Stimulated activated CD4-positive, alpha-beta T cell treated with anti-CD3 and anti-CD28 coated beads, TNF-alpha, amount 100 ng/mL, for 1 hour (primary cell): ENCODE measurements at places on chromosomes 1 and 21.

GRCh38 chr1:214958486-214958885, 124.1 kb upstream of the KCNK2 start:
- DNase-seq: no peak

DNA sequence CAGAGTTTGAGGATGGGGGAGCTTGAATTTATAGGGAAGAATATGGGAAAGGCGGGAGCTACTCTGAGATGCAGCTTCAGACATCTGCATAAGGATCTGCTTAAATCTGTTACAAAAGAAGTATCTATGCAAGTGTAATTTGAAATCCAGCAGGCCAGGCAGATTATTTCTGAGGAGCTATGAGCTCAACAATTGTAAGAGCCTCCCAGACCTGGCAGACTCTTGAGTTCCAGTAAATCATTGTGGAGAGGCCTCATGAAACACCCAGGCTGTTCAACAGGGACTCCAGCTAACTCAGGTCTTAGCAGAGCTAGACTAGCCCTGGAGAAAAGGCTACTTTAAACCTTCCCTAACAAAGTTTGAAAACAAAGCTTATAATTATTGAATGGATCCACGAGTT, 647.5 kb upstream of the CHRM3 start:
- no peak for DNase-seq

DNA sequence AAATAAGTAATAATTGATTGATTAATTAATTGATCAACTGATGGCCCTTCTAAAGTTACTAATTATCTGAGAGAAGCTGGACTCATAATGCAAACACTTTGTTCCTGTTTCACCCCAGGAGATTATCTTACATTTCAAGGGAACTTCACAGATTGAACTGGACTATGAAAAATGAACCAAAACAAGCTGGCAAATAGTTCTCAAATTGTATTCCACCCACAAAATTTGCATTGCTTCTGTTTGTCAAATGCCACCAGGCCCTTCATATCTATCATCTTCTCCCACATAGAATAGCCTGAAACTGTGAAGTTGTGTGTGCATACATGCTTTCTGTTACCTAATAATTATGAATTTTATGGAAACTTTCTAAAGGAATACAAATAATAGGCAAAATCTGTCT, 104.0 kb downstream of the ZNF281 start:
- no peak for DNase-seq

DNA sequence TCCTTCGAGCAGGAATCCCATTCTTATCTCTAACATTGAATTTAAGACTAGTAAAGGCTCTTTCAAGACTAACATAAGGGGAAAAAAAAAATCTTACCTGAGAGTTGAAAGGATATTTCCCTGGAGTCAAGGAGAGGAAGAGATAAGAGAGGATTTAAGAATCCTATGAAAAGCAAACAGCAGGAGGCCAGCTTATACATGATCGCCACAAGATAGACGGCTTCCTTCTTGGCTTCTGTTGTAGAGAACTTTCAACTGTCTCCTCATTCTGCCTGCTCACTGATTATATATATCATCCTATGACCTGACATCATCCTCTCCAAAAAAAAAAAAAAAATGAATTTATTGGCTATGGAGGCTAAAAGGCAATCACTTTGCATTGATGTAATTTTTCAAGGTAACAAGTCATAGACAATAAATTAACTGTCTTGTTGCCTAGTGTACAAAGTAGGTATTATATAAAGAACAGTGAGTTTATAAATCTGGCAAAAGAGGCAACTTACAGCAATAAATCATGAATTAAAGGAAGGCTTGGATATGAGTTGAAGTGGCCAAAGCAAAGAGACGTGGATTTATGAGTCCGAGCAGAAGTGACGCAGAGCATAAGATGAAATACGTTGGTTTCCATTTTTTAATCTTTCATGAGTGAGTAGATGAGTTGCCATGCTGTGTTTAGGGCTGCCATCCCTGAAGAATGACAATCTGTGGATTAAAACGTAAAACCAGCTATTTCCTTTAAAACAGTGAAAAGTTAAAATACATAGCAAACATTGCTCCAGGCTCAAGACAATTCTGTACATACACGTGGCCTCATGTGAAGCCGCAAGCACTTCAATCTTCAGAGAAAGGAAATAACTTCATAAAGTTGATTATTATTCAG, at the start of gene UTS2:
TSS of gene UTS2 (minus strand) at position 262 of the 880 bp plus-strand sequence. CDS start at position 200, 62 bp downstream.
- DNase-seq: no peak

DNA sequence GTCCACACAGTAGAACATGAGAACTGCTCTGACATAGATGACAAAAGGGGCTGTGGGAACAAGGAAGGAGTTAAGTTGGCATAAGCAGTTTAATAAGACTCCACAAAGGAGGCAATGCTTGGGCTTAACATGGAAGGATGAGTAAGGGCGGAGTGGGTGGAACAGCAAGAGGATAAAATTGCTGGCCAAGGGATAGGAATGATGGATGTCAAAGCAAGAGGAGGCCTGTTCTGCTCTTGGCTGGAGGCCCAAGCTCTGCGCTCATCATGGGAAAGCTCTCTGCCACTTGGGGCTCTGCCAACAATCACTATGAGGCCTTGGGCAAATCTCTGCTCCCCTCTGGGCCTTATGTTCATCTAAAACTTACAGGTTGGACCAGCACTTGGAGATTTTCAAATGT, 98.3 kb upstream of the CAMK1G start:
- no peak for DNase-seq

- DNase-seq: no peak
Observed at GRCh38 chr1:229860926-229861325, 206.1 kb upstream of the GALNT2 start.

- no peak for DNase-seq
Observed at GRCh38 chr1:152673016-152673415, 2.1 kb upstream of the LCE2C start.

DNA sequence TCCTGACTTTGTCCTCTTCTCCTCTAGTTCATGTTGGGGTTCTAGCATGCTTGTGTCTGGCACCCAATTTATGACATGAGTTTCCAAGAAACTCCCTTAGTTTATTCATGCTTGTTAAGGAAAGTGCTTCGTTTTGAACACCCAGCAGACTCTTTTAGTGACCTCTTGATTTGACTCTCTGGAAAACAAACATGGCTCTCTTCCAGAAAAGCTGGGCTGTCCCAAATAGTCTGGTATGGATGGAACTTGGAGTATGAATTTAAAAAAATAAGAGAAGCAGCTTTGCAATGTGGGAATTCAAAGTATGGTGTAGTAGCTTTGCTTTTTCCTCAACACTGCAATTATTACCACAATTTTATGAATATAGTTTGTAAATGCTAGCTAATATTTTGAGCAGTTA, 143.4 kb upstream of the C8B start:
- DNase-seq: no peak

DNA sequence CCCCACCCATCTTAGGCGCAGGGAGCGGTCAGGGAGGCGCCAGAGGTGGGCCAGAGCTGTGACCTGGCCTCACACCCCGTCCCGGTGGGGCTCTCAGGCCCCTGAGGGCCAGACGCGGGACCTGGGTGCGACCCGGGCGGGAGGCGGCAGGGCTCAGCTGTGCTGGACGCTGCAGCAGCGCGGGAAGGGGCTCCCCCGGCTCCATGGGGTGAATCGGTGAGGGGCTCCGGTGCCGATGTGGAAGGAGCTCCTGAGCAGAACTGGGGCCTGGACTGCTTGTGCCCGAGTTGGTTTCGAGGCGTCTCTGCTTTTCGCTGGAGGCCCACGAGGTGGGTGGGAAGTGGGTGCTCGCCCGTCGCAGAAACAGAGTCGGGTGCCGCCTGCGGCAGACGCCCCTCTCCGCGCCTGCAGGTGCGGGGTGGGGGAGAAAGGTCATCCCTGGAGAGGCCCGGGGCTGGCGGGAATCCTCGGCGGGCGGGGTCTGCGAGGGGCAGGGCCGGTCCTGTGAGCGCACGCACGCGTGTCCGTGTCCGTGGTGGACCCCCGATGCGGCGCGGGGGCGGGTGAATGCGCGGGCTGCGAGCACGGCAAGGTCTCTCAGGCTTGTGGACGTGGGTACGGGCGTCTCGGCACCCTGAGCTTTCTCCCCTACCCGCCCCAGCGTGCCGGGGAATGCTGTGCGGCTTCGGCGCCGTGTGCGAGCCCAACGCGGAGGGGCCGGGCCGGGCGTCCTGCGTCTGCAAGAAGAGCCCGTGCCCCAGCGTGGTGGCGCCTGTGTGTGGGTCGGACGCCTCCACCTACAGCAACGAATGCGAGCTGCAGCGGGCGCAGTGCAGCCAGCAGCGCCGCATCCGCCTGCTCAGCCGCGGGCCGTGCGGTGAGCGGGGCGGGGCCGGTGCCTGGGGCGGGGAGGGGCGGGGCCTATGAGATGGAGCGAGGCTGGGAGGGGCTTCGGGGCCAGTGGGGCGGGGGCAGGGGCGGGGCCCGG, 20.4 kb downstream of the AGRN start:
- DNase-seq: peak; percentile 56

DNA sequence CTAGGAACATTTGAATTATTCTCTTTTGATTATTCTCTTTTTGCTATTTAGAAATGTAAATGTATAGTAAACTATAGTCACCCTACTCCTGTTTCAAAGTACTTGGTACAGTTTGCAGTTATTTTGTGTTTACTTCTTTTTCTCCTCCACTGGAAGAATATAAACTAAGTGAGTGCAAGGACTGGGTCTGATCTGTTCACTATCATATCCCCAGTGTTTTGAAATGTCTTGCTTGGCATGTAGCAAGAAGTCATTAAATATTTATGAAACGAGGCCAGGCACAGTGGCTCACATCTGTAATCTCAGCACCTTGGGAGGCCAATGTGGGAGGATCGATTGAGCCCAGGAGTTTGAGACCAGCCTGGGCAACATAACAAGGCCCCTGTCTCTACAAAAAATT, 35.8 kb upstream of the PODN start:
- no peak for DNase-seq

DNA sequence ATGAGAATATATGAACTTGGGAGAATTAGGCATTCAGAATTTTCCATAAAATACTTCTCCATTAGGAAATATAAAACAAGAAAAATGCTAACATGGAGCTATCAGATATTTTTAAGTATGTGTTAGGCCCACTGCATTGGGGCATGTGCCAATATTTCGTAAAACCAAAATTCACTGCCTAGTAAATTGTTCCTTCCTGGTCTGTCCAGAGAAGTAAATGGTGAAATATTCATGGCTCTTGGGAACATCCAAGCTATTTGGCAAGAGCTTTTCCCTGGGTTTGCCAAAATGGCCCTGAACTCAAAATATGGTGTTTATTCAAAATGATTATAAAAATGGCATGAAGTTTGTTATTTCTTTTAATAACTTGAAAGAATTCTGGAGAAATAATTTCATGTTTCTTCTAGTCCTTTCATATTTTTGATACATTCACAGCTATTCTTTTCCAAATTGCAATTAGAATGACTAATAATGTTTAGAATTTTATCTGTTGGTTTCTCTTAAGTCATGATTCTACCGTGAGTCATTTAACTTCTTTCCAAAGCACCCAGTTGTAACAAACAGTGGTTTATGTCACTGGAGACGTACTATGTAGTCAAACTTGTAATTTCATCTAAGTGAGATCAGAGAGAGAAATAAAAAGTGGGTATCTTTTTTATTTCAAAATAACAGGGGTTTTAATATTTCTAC, 25.7 kb upstream of the SLC19A2 start:
- no peak for DNase-seq

DNA sequence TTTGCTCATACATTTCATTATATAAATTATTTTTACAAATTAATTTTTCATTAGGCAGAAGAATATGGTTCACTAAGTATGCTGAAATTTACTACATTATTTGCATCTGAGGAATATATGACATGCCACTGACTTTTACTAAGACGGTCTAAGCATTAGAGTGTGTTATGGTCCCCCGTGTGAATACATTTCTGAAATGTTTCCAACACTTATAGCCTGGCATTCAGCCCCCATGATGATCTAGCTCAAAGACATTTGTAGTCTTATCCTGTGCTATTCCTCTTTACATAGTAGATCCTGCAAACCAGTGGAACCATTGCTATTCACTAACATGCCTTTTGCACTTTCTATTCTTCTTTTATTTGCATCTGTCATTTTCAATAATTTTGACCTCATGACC, 1878.0 kb downstream of the MRPL39 start:
- no peak for DNase-seq

DNA sequence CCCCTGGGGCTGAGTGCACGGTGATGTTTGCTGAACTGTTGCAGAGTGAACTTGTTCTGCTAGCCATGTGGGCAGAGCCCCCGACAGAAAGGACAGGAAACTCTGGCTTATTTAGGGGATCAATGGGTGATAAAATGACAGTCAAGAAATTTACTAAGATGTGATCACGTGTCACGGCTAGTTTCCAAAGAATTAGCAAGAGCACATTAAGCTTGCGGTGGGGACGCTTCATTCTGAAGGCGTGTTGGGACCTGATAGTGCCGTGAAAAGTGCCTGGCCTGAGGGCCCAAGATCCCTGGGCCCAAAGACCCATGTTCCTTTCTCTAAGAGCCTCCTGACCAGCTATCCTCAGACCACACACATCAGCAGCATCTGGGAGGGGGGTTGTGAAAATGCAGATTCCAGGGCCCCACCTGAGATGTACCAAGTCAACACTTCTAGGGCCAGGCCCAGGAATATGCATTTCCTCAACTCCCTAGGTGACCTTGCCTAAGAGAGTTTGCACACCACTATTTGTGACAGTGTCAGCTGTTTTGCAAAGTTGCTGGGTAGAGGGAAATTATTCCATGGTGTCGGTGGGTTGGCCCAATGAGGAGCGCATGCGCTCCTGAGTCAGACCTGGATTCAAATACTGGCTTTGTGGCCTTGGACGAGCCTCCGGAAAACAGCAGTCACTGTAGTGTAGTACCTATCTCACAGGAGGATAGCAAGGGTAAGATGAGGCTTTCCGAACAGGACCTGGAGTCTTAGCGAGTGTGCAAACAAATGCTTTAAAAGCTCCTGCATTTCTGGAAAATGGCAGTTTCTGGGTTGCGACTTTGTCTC, 77.5 kb downstream of the SPSB1 start:
- no peak for DNase-seq

DNA sequence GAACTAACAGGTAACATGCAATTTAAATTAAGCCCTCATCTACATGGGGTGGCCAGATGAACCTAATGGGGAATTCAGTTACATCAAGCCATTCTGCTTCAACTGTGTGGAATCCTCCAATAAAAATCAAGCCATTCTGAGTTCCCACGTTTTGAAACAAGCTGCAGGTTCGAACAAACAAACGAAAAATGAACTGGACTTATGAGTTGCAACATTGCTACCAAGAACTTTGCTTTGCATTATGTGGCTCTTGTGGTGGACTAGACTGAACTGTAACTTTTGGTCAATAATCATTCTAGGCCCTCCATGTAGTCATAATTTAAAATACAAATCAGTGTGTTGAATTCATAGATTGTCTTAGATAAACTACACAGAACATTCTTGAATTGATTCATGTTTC, 517.2 kb downstream of the PTBP2 start:
- no peak for DNase-seq

- no peak for DNase-seq
Observed at GRCh38 chr1:2374252-2375155, 16.9 kb downstream of the MORN1 start.

DNA sequence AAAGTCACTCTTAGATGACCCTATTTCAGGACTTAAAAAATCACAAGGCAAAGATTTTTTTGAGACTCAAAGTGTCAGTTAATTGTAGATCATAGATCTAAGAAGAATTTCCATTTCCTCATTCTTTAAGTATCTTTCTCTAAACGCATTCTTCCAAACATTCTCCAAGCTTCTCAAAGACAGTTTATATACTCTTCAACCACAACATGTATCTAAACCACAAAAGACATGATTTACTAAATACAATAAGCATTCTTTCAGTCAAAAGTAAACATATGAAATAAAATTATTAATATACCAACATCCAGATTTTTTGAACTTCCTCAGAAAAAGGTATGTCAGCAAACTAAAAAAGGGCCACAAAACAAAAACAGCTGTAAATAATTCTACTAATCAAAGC, 24.4 kb downstream of the RC3H1 start:
- DNase-seq: no peak

- no peak for DNase-seq
Observed at GRCh38 chr1:186202271-186202764, 172.7 kb downstream of the TPR start.
